RPMI8226 (cell line): ENCODE measurements at places on chromosomes 11 and 22.
A peak's percentile ranks its signal among the peaks of the same experiment; 100 is the strongest.

GRCh38 chr11:104763930-104764709 lies 134.1 kb downstream of the CASP12 start:
- no peak for DNase-seq

GRCh38 chr11:1271927-1272326 lies 37.5 kb downstream of the TOLLIP start:
- DNase-seq, result no peak

- no peak for DNase-seq
Measured at GRCh38 chr11:70109006-70109405, 30.9 kb downstream of the ANO1 start.

DNA sequence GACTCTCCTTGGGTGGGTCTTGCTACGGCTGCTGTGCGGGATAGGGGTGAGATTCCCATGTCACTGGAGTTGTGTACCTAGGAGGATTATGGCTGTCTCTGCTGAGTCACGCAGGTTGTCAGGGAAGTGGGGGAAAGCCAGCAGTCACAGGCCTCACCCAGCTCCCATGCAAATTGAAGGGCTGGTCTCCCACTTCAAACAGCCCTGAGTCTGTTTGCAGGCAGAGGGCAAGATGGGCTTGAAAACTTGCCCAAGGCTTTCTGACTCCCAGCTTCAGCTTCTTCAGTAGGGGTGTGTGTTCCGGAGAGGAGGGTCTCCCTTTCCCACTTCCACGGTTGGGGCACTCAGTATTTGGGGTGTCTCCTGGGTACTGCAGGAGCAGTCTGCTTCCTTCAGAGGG lies 10.9 kb upstream of the SC5D start:
- no peak for DNase-seq

GRCh38 chr11:92455210-92455790 lies 230.7 kb downstream of the FAT3 start:
- no peak for DNase-seq

DNA sequence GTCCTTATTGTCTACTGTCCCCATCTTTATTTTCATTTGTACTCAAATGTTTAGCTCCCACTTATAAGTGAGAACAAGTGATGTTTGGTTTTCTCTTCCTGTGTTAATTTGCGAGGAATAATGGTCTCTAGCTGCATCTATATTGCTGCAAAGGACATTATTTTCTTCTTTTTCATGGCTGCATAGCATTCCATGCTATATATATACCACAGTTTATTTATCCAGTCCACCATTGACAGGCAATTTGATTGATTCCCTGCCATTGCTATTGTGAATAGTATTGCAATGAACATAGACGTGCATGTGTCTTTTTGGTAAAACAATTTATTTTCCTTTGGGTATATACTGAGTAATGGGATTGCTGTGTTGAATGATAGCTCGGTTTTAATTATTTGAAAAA lies 1545.8 kb upstream of the RAG2 start:
- no peak for DNase-seq

DNA sequence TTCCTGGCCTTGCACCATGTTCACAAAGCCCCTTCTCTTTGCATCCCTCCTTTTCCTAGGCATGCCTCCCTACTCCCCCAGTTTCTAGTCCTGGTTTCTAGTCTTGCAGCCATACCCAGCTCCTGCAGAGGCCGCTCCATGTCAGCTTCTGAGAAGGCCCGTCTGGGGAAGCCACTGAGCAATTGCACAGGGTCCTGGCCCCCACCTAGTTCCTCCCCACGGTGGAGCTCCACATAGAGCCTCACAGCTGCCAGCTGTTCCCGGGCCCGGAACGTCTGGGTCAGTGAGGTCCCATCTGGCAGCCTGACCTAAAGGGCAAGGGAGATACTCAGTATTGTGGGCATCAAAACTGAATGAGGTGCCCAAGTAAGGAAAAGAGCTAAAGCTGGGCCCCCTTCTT lies 2.2 kb downstream of the UBXN1 start:
- no peak for DNase-seq

DNA sequence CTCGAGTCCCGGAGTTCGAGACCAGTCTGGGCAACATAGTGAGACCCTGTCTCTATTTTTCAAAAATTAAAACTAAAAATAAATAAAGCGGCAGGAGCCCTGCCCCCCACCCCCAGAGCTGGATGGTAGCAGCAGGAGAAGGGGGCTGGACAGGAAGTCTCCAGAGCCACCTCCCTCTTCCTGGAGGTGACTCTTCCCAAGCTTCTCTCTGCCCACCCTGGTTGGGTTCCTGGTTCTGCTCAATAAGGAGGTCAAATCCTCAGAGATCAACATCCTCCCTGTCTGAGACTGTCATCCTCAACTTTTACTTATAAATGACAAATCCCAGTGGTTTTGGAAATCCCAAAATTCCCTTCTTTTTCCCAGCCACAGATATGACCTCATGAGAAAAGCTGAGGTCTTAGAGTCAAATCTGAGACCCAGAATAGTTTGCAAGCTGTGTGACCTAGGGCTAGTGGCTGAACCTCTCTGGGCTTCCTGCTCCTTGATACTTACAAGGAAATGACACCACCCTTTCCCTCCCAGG lies 987 bp downstream of the C1QTNF6 start:
- DNase-seq, result no peak

GRCh38 chr11:3200388-3201111 lies 18.1 kb downstream of the MRGPRG start:
- peak; percentile 2 for DNase-seq

DNA sequence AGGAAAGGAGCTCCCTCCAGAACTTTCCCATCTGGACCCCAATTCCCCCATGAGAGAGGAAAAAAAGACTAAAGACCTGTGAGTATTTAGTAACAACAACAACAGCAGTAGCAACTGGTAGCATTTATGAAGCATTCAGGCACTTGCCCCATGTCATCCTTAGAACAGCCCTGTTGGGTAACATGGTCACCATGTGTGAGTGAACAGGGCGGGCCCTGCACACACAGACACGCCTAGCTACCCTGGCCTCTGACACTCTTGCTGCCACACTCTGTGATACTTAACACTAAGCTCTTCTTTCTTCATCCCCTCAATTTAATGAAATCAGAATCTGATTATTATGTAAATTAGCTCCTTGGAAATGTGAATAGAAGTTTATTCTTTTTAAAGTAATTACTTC lies 26.1 kb upstream of the SLC25A18 start:
- DNase-seq, result no peak

DNA sequence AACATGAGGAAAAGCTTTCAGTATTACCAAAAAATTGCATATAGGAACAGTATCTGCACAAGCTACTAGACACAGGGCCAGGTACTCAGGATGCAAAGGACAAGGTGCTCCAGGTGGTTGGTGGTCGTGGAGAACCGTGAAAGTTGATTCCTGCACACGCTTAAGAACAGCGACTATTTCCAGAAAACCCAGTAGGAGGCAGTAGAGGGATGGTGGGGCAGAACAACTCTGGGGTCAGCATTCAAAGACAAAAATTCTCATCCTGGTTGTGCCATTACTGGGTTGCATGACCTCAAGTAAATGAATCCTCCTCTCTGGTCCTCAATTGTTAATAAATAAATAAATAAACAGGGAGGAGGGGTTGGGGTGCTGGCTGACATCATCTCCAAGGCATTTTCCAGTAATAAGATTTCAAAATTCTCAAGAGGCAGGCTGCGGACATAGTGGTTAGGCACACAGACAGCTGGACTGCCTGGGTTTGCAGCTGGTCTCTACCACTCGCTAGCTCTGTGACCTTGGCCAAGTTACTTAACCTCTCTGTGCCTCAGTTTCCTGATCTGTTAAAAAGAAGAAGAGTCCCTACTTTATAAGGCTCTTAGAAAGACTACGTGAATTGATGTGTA lies 89.6 kb downstream of the ISX start:
- DNase-seq, result no peak

DNA sequence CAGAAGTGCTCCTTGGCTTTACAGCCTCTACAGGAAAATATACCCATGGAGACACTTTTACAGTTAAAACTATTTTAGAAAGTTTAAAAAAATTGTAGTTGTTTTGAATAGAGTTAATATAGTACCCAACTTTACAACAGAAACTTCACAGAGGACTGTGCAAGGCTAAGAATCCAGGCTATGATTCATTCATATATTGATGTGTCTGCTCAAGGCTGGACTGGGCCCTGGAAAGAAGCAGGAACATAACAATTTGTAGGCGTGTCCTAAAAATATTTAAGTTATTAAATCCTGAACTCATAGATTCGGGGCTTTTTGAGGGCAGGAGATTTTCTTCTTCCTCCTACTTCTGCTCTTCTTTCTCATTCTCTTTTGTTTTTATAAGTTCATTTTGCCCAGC lies 291.5 kb upstream of the CCDC179 start:
- DNase-seq, result no peak

- DNase-seq, result no peak
Measured at GRCh38 chr22:48885271-48885918, 942.3 kb downstream of the BRD1 start.

DNA sequence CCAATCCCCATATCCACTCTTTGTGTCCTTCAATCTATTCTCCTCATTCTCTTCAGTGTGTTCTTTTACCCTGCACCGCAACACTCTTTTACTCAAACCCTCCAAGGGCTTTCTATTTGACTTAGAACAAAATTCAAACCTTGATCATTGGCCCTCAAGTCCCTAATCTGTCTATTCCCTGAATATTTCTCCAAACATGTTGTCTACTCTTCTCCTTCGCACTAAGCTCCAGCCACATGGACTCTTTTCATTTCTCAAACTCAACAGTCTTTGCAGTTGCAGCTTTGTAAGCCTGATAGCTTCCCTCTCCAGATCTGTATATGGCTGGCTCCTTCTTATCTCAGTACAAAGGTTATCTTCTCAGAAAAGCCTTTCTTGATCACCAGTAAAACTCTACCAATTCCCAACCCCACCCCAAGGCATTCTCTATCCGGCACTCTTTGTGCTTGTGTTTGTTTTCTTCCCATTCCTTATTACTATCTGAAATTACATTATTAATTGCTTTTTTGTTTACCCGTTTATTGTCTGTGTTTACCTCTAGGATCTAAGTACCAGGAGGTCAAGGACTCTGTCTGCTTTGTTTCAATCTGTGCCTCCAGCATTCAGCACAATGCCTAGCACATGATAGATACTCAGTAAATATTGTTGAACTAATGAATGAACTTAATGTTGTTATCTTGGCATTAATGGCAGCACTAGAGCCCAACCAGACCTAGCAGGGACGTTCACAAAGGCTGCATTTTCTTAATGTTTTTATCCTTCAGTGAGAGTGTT lies 147.4 kb downstream of the BBOX1 start:
- DNase-seq, result no peak

DNA sequence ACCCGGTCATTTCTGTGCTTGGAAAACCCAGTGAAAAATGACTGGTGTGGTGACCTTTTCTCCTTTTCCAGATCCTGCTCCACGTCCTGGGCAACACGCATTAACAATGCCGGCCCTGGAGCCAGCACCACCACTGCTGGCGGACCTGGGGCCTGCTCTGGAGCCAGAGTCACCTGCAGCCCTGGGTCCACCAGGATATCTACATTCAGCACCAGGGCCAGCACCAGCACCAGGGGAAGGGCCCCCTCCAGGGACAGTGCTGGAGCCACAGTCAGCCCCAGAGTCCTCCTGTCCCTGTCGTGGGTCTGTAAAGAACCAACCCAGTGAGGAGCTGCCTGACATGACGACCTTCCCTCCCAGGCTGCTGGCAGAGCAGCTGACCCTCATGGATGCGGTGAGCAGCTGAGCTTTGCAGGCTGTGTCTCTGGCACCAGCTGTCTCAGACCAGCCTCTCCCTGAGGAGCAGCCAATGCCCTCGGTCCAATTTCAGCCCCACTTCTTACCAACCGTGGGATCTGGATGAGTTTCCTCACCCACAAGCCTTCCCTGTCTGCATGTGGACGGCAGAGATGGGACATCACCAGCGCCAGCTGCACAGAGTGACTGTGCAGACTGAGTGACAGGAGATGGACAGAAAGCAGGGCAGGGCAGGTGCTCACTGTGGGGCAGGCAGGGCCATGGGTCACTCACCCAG lies 1.9 kb downstream of the RGL4 start:
- DNase-seq, result no peak

DNA sequence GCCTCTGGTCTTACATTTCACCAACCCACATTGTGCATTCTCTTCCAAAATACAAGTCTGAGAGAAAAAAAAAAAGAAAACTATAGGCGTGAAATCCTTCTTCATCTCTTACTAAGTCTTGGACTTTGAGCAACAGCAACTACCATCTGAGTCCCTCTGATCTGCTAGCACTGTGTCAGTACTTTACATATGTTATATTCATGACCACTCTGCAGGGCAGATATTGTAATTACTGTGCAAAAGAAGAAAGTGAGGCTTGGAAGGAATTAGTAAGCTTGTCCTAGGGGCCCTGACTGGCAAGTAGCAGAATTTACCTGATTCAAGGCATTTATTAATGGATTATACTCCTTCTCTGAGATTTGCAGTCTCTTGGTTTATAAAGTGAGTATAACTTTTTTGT lies 52.7 kb upstream of the EED start:
- DNase-seq, result no peak

- DNase-seq, result peak; percentile 25
Measured at GRCh38 chr11:78685156-78685555, 110.5 kb upstream of the NARS2 start.

DNA sequence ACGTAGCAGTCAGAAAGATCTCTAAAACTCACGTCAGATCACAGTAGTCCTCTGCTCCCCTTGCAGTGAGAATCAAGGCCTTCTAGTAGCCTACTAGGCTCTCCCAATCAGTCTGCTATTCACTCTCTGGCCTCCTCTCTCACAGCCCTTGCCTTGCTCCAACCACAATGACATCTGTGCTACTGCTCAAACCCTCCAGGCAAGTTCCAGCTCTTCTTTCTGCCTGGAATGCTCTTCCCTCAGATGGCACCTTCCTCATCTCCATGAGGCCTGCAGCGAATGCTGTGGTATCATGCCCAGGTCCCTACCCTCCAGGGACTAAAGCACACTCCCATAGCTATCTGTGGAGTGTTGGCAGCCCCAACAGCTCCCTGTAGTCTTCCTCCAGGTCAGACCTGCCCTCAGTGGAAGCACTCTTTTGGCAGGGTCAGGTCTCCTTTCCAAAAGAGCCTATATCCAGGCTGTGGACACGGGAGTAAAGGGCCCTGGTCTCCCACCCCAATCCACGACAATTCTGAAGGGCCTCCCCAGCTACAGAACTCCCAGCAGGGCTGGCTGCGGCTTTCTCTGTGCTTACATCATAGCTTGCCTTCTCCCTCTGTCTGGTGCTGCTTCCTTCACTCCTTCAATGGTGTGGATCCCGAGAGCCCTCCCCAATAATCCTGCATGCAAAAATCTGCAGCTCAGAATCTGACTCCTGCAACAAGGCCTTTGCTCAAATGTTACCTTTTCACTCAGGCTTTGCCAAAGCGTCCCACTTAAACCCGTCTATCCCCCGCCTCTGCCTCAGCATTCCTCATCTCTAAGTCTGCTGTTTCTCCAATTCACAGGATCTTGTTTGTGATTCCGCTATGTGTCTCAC lies 8.9 kb downstream of the HIRA start:
- no peak for DNase-seq
